ENCODE measurements at places on chromosomes 1 and 21. TPM values are rescaled to one million over a fixed set of nuclear protein-coding genes. Genes with fewer than 3 reads are reported as not detected.

The PLPPR4 gene
- 0.14 TPM for polyA plus RNA-seq

The TSPAN1 gene
- polyA plus RNA-seq: 2.3 TPM

The DBT gene
- polyA plus RNA-seq: 3.9 TPM

The MPZ gene
- polyA plus RNA-seq: 1.6 TPM

The PROK1 gene
- polyA plus RNA-seq: 0.10 TPM

The SVBP gene
- 16.7 TPM for polyA plus RNA-seq

The ADCY10 gene
- 0.04 TPM for polyA plus RNA-seq

The TRMT1L gene
- 3.8 TPM for polyA plus RNA-seq

The LCE3A gene
- not detected for polyA plus RNA-seq

The LCE2A gene
- polyA plus RNA-seq: not detected

The CIART gene
- polyA plus RNA-seq: 7.3 TPM

The CD1C gene
- polyA plus RNA-seq: 1.9 TPM

The LAX1 gene
- 0.14 TPM for polyA plus RNA-seq

The TFAP2E gene
- 0.87 TPM for polyA plus RNA-seq

The MFN2 gene
- 31.8 TPM for polyA plus RNA-seq

The MMP23B gene
- 2.7 TPM for polyA plus RNA-seq

The HPDL gene
- polyA plus RNA-seq: 2.7 TPM

The ACOT11 gene
- 10.5 TPM for polyA plus RNA-seq

The FCN3 gene
- 1.6 TPM for polyA plus RNA-seq

The DISC1 gene
- polyA plus RNA-seq: 0.41 TPM

The B4GALT2 gene
- polyA plus RNA-seq: 30.6 TPM

The TAF13 gene
- polyA plus RNA-seq: 20.2 TPM

The TMEM269 gene
- 0.04 TPM for polyA plus RNA-seq

The E2F2 gene
- 7.4 TPM for polyA plus RNA-seq

The SLC25A34 gene
- polyA plus RNA-seq: 2.7 TPM

The AGPAT3 gene
- polyA plus RNA-seq: 15.3 TPM

The OPRD1 gene
- not detected for polyA plus RNA-seq

The NRDC gene
- polyA plus RNA-seq: 51.3 TPM

The KRTAP11-1 gene
- polyA plus RNA-seq: not detected

Data from esophagus (tissue), 2 donors.